ENCODE measurements at places on chromosomes 5 and 9.
A peak's percentile ranks its signal among the peaks of the same experiment; 100 is the strongest.

- peak; percentile 45 for DNase-seq
These were observed 103.6 kb downstream of the SLIT3 start for GRCh38 chr5:169197343-169197742.

DNA sequence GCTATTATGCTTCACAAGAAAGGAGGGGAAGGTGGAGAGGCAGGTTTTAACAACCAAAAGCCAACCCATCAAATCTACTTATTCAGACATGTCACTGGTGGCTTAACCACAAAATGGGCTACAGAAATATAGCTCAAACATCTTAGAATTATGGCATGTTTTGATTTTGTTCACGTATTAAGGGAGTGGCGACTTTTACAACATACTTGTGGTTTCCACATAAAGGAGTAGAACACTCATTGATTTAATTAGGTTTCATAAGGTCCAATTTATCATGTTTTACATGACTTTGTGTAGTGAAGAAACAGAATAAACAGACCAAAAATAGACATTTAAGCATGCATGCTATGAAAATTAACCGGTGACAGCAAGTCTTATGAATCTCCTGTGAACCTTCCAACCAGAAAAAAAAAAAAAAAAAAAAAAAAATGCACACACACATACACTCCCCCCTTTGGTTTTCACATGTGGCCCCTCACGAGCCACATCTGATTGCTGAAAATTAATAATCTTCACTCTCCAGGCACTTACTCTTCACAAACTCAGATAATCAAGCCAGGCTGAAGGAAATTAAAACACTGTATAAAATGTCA lies 5.4 kb downstream of the ZNF608 start:
- no peak for DNase-seq

- DNase-seq, result no peak
These were observed 2.2 kb upstream of the TMEM210 start for GRCh38 chr9:137173796-137174664.

GRCh38 chr9:100730086-100730485 lies 152.2 kb downstream of the CAVIN4 start:
- DNase-seq, result no peak

GRCh38 chr5:105088102-105088501 lies 1525.5 kb upstream of the NUDT12 start:
- no peak for DNase-seq

DNA sequence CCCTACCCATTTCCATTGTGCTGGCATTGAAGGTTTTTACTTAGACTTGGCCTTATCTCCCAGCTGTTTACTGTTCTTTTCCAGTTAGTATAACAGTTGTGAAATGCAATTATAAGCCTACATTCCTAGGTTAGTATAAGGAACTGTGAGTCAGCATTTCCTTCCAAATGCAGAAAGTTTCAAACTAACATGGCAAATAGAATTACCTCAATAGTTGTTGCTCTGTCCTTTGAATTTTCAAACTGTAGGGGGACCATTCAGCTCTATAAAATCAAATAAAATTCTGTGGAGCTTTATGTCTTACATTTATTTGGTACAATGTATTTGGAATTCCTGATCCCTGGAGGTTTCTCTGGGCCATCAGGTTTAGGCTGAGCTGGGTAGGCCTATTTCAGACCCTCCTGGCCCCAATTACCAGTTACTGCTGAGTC lies 47.2 kb downstream of the ARHGEF28 start:
- no peak for DNase-seq

GRCh38 chr5:139393497-139394122 lies 1.3 kb downstream of the PROB1 start:
- DNase-seq, result no peak

DNA sequence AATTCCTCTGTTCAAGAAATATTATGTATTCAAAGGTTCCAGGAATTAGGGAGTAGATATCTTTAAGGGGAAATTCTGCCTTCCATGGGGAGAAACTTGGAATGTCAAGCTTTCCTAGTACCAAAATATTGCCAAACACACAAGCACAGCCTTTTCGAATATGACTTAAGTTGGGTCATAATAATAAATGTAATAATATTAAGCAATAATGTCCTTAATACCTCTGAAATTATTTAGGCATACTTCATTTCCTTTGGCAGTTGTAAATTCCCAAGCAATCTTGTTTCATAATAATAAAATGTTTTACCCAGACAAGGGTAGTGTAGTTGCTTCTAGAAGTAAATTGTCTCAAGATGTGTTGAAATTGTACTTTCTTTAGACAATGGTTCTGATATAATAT lies 630.3 kb upstream of the CDH18 start:
- DNase-seq, result no peak

- DNase-seq, result no peak
These were observed 53.8 kb downstream of the SREK1 start for GRCh38 chr5:66197764-66198405.

GRCh38 chr5:135124128-135124527 lies 90.1 kb upstream of the PITX1 start:
- no peak for DNase-seq

DNA sequence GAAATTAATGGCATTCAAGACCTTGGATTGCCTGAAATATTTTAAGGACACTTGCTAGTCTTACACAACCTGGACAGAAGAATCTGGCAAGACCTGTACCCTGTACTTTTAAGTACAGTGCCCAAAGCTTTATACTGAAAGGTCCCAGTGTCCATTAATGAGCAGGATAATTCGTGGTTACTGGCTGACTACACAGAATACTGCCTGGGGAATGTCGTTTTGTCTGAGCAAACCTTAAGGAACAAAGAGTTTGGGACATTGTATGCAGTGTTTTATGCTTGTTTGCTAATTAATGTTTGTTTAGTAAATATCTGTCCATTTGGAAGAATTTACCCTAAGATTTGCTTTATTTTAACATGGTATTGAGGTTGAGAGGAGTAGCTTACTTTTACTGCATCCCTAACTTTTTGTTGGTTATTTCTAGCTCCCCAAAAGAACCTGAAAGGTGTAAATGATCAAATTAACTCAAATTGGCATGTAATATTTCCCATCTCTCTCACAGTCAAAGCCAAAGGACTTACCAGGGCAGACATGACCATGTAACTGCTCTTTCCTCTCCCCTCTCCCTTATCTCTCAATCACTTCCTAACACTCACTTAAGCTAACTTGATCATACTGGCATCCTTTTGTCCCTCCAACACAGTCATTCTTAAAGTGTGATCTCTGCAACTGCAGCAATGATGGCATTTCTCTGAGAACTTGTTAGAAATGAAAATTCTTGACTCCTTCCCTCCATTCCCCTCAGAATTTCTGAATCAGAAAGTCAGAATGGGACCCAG lies 15.7 kb downstream of the RANBP3L start:
- DNase-seq, result no peak

DNA sequence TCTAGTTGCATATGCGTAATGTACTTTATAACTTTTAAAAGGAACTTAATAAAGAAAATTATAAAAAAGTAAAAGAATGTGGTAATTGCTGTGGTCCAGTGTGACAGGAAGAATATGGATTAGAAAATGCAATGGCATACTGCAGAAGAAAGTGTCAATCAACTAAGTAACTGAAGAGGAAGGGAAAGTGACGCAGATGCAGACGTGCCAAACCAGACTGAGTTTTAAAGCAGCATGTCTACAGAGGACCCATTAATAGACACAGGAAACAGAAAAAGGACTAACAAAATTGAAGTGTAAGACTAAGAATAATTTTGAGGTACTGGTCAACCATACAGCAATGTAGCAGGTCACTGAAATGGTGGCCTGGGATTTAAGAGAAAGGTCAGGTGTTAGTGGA lies 73.3 kb downstream of the DPYSL3 start:
- no peak for DNase-seq

- DNase-seq, result no peak
These were observed 27.2 kb downstream of the AK3 start for GRCh38 chr9:4713849-4714248.

- DNase-seq, result no peak
These were observed 320.8 kb upstream of the ITGA1 start for GRCh38 chr5:52466749-52467520.

DNA sequence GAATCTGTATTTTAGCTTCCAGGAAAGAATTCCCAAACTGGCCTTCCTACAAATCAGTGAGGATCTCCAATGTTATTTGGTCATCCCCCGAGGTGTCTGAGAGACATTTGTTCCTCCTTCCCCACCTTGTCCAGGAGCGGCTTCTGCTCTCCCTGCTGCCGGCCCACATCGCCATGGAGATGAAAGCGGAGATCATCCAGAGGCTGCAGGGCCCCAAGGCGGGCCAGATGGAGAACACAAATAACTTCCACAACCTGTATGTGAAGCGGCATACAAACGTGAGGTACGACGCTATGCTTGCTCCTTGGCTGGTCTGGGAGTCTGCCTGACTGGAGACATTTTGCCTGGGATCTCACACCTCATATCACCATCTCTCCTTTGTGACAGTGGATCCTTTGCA lies 160.4 kb downstream of the CFAP90 start:
- DNase-seq, result no peak

DNA sequence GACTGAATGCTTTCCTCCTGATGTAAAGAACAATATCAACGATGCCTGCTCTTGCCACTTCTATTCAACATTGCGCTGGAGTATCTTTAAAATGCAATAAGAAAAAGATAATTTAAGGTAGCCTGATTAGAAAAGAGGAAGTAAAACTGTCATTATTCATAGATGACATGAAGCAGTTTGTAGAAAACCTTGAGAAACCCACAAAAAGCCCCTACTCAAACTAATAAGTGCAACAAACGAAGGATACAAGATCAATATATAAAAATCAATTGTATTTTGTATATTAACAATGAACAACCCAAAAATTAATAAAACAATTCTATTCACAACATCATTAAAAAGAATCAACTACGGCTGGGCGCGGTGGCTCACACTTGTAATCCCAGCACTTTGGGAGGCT lies 76.4 kb upstream of the CKMT2 start:
- DNase-seq, result no peak

DNA sequence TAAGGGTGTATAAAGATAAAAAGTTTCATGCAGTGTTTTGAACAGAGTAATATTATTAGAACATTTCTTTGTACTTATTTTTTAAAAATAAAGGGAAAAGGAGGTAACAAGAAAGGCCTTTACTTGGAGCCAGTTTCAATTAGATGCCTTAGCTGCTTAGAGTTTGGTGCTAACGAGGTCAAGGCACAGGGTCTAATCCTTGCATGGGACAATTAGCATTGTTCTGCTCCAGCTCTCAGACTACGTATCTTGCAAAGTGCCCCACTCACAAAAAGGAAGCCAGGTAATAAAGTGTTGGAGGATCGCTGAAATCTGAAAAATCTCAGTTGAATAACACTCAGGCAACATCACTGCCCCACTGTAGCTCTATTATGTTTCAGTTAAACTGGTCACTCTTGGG lies 2011.3 kb downstream of the EFNA5 start:
- no peak for DNase-seq

DNA sequence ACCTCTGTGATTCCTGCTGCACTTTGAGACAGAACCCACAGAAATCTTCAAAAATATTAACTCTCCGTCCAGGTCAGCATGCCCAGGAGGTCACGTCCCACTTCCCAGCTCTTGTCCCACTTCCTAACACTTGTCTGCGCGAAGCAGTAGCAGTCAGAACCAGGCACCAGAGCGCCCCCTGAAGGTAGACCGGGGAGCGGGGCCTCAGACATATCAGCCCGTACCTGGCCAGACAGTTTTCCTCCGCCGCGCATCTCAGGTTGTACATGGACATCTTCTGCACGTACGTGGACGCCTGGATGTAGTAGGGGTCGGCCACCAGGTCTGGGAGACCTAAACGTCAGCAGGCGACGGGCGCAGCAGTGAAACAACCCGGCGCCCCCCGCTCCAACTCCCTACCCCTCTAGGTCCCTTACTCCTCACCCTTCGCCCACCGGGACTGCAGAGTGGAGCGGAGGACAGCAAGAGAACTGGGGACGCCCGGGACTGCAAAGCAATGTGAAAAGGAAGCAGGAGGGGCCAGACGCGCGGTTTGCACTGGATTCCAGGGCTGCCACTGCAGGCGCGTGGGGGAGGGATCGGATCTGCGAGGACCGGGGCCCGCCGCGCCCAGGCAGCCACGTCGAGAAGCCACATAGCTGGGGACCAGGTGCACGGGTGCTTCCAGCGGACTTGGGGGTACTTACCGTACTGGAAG lies 1.2 kb downstream of the LOX start:
- peak; percentile 52 for DNase-seq

DNA sequence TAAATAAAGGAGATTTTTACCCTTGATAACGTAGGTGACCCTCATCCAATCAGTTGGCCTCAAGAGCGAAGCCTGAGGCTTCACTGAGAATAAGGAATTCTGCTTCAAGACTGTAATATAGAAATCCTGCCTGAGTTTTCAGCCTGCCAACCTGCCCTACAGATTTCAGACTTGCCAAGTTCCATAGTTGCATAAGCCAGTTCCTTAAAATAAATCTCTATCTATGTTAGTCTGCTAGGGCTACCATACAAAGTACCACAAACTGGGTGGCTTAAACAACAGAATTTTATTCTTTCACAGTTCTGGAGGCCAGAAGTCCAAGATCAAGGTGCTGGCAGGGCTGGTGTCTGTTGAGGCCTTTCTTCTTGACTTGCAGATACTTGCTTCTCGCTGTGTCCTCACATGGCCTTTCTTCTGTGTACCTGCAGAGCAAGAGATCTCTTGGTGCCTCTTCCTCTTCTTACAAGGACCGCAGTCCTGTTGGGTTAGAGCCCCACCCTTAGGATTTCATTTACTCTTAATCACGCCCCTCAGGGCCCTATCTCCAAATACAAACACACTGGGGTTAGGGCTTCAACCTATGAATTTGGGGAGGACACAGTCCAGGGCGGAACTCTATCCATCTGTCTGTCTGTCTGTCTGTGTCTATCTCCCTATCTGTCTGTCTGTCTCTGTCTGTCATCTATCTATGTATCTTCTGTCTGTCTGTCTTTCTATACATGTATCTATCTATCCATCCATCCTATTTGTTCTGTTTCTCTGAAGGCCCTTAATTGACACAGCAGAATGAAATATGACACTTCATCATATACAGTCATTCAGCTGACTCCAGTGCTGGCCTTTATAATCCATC lies 17.0 kb upstream of the CMBL start:
- DNase-seq, result no peak

- DNase-seq, result no peak
These were observed 683 bp downstream of the DBN1 start for GRCh38 chr5:177472460-177473442.

- DNase-seq, result no peak
These were observed 296.4 kb downstream of the CETN3 start for GRCh38 chr5:90113108-90113507.
